Articular chondrocyte of knee joint (primary cell): ENCODE measurements at places on chromosomes 1 and 21. TPM values are rescaled to one million over a fixed set of nuclear protein-coding genes. Genes with fewer than 3 reads are reported as not detected.

ADAMTS5 gene
- 170 and 278 TPM in 2 replicates for total RNA-seq

HPDL gene
- total RNA-seq, result 0.32 and 0.39 TPM in 2 replicates

DDAH1 gene
- 108 and 134 TPM in 2 replicates for total RNA-seq

MNDA gene
- not detected in 2 replicates for total RNA-seq

SYCP1 gene
- total RNA-seq, result not detected in 2 replicates

TEX38 gene
- not detected in 2 replicates for total RNA-seq

GPR3 gene
- total RNA-seq, result under 0.01 and 0.11 TPM in 2 replicates

ARHGEF11 gene
- total RNA-seq, result 31.0 and 32.8 TPM in 2 replicates

GBP6 gene
- total RNA-seq, result not detected in 2 replicates

CFHR2 gene
- not detected in 2 replicates for total RNA-seq

LCE1C gene
- not detected in 2 replicates for total RNA-seq

CYP2J2 gene
- 0.26 and 0.54 TPM in 2 replicates for total RNA-seq

TENT5C gene
- 7.3 and 8.0 TPM in 2 replicates for total RNA-seq

ILF2 gene
- 165 and 169 TPM in 2 replicates for total RNA-seq

MPL gene
- total RNA-seq, result not detected in 2 replicates

VTCN1 gene
- total RNA-seq, result not detected in 2 replicates

INAVA gene
- total RNA-seq, result under 0.01 TPM in 2 replicates

TACSTD2 gene
- 0.52 and 1.5 TPM in 2 replicates for total RNA-seq

TCP10L gene
- 0.22 and 0.39 TPM in 2 replicates for total RNA-seq

TXNIP gene
- 201 and 284 TPM in 2 replicates for total RNA-seq

NRIP1 gene
- total RNA-seq, result 33.5 and 38.5 TPM in 2 replicates

KRTAP19-1 gene
- not detected in 2 replicates for total RNA-seq

ZSWIM5 gene
- total RNA-seq, result 0.26 and 0.86 TPM in 2 replicates

CFAP141 gene
- total RNA-seq, result not detected in 2 replicates

VPS72 gene
- total RNA-seq, result 32.5 and 34.6 TPM in 2 replicates

RGS16 gene
- 17.2 and 18.8 TPM in 2 replicates for total RNA-seq

SPRR2D gene
- total RNA-seq, result not detected in 2 replicates

UBE4B gene
- total RNA-seq, result 58.6 and 64.2 TPM in 2 replicates

FMO4 gene
- total RNA-seq, result 15.2 and 18.9 TPM in 2 replicates

BRDT gene
- total RNA-seq, result not detected in 2 replicates

CELA2A gene
- total RNA-seq, result not detected in 2 replicates

GREM2 gene
- 0.39 and 5.1 TPM in 2 replicates for total RNA-seq

PTTG1IP gene
- 535 and 631 TPM in 2 replicates for total RNA-seq

TNFRSF4 gene
- total RNA-seq, result 0.13 TPM in 1 of 2 replicates, not detected in the other

S100A8 gene
- not detected in 2 replicates for total RNA-seq

TGFBR3 gene
- total RNA-seq, result 59.5 and 76.8 TPM in 2 replicates

SIPA1L2 gene
- 26.3 and 42.7 TPM in 2 replicates for total RNA-seq

TSPEAR gene
- total RNA-seq, result not detected in 2 replicates

AGO4 gene
- 16.1 and 23.9 TPM in 2 replicates for total RNA-seq

HCRTR1 gene
- not detected in 2 replicates for total RNA-seq

AUNIP gene
- 0.65 and 1.2 TPM in 2 replicates for total RNA-seq

AMPD1 gene
- not detected in 2 replicates for total RNA-seq

ACTL8 gene
- total RNA-seq, result 0.11 TPM in 1 of 2 replicates, not detected in the other

TMCO1 gene
- 115 and 119 TPM in 2 replicates for total RNA-seq

FAM131C gene
- 0.26 TPM in 1 of 2 replicates, not detected in the other for total RNA-seq

CCDC27 gene
- total RNA-seq, result not detected in 2 replicates

PTAFR gene
- total RNA-seq, result 0.13 TPM in 1 of 2 replicates, not detected in the other

EPHX1 gene
- 113 and 122 TPM in 2 replicates for total RNA-seq

SLC25A34 gene
- total RNA-seq, result 0.52 and 0.65 TPM in 2 replicates

GJB4 gene
- not detected in 2 replicates for total RNA-seq

MAN1A2 gene
- 53.2 TPM in 2 replicates for total RNA-seq

HSD3B2 gene
- total RNA-seq, result not detected in 2 replicates

HHIPL2 gene
- total RNA-seq, result 14.1 and 17.5 TPM in 2 replicates

UTP25 gene
- 15.8 and 16.5 TPM in 2 replicates for total RNA-seq

OLIG2 gene
- total RNA-seq, result not detected in 2 replicates

ASB17 gene
- not detected in 2 replicates for total RNA-seq

RAB42 gene
- total RNA-seq, result 10.1 and 12.4 TPM in 2 replicates
